ENCODE measurements at places on chromosomes 3 and 15.

- DNase-seq: peak; percentile 97
Observed at GRCh38 chr3:53122933-53123305, 7.3 kb downstream of the RFT1 start.

GRCh38 chr15:71386448-71387236 lies 271.4 kb downstream of the THSD4 start:
- no peak for DNase-seq

DNA sequence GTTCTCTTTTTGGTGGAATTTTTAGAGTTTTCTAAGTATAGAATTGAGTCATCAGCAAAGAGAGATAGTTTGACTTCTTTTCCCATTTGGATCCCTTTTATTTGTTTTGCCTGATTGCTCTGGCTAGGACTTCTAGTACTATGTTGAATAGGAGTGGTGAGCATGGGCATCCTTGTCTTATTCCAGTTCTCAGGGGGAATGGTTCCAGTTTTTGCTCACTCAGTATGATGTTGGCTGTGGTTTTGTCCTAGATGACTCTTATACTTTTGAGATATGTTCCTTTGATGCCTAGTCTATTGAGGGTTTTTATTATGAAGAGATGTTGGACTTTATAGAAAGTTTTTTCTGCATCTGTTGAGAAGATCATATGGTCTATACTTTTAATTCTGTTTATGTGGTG lies 72.5 kb downstream of the TNFAIP8L3 start:
- DNase-seq: no peak

DNA sequence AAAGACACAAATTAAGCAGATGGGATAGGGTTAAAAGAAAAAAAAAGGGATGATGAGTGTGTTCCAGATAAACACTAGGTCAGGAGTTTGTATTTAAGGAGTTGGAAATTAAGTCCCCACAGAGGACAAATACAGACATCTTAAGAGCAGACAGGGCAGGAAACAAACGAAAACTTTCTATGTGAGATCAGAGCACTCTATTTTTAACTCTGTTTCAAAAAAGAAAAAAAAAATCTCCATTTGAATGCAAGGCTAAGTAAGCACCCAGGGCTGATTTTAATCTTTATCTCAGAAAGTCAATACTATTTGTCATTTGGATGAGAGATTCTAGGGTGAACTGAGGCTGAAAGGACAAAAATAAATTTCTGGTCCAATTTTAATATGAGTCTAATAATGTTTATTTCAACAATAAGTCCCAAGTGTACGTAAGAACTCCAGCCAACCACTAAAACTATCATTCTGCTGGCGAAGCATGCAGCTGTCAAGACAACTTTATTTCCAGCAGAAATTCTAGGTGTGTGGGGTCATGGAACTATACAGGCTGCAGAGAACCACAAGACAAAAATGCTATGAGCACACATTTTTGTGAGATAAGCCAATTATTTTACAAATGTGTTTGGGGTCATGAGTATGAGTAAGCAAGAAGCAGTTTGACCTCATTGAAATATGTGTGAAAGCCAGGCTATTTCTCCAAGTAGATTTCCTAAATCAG lies 186.1 kb downstream of the FMN1 start:
- no peak for DNase-seq

Data from AML-193 (cell line).